ENCODE measurements at places on chromosomes 2 and 18.

GRCh38 chr2:92074549-92074898 is 2796.7 kb upstream of the TEKT4 start:
- no peak for DNase-seq

DNA sequence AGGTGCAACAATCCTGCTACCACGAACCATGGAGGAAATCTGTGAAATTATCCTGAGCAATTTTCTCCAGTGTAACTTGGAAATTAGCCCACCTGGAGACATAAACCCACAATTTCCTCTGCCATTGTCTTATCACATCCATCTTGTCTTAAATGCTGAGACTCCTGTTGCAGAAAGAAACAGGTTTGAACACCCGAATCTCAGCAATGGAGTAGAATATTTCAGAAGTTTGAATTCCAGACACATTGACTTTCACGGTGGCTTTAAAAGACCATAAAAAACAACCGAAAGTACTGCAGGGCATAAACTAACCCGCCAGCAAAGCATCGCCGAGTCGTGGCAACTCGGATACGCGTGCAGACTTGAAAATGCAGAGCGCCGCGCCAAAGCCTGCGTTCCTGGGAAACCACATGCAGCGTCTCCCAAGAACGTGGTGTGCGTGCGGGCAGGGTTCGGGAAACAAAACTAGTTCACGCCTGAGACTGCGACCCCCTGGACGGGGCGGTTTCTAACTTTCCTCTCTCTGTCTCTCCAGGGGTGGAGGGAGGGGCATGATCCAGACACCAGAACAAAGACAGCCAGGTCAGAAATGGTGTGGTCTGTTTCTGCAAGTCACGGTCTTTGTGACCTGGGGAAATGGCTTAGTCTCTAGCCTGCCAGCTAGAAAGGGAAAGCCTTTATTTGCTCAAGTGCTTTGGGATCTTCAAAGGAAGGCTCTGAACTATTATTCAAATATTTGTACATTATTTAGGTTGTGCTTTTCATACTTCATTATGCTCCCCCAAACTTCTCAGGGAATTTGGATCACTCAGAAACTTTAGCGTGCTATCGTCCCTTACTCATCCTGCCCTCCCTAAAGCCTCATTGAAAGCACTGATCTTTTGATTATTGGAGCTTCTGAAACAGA is 26.9 kb upstream of the KCTD1 start:
- no peak for DNase-seq

DNA sequence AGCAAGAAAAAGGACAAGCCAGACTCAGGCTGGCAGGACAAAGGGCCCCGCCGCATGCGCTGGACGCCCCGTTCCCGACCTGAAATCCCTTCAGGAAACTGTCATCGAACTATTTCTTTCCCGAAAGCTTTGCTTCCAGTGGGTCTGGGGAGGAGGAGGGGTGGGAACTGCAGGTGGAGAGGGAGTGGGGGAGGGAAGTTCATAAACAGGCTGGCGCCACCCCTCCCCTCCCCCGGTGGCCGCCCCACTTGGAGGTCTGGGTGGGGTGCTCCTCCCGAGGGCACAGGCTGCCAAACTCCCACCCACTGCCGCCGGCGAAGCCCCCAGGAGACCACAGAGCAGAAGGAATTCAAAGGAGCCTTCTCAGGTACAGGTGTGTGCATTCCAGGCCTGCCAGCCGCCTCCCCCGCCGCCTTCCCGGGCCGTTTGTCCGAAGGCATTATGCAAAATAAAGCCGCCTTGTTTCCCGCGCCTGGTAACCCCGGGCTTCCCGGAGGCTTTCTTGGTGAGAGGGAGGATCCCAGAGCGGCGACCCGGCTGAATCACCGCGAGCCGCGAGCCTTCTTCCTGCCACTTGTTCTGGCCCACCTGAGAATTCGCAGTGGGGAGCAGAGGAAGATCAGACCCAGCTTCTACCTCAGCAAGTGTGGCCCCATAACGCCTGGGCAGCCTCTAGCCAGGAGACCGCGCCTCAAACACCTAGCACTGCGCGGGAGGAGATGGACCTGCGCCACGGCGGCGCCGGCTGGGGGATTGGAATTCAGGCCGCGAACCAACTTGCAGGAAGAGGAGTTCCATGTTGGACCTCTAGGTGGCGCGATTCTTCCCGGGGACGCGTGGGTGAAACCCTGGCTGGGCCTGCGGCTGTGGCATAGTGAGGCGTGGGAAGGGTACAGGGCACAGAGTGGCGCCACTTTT is 101.9 kb downstream of the FOXI3 start:
- DNase-seq, result no peak

- no peak for DNase-seq
Measured at GRCh38 chr2:47497843-47498460, 95.0 kb downstream of the MSH2 start.

GRCh38 chr2:26555246-26556133 is 77.6 kb upstream of the OTOF start:
- DNase-seq, result no peak

- no peak for DNase-seq
Measured at GRCh38 chr2:180604077-180604476, 376.3 kb upstream of the UBE2E3 start.

GRCh38 chr2:85972355-85972754 is 83.6 kb upstream of the ST3GAL5 start:
- DNase-seq, result no peak

GRCh38 chr2:40584432-40584831 is 132.5 kb upstream of the SLC8A1 start:
- DNase-seq, result no peak

GRCh38 chr18:57446322-57446721 is 11.1 kb downstream of the ONECUT2 start:
- no peak for DNase-seq

- no peak for DNase-seq
Measured at GRCh38 chr2:102761763-102762162, at the start of gene TMEM182. TMEM182 (plus strand) TSS chr2:102762031; CDS start chr2:102762218, 187 bp downstream.

DNA sequence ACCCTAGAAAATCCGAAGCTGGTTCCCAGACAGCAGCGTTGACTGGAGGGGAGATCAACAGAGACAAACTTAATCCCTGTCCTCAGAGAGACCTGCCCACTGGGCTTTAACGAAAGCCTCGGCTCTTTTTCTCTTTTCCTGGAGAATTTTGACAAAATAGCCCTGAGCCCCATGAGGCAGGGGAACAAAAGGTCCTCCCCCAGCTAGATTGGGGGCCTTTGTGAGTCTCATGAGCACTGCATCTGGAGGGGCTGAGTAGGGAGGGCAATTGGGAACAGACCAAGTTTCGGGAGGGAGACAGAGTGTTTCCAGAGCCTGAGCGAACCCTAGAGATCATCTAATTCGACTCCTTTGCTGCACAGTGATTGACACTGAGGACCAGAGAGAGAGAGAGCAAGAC is 123.9 kb upstream of the HAAO start:
- DNase-seq, result no peak

- DNase-seq, result no peak
Measured at GRCh38 chr18:63161032-63161760, 158.4 kb downstream of the BCL2 start.

GRCh38 chr2:74670263-74670662 is 16.2 kb downstream of the SEMA4F start:
- DNase-seq, result no peak
